ENCODE measurements at places on chromosomes 2 and 18. TPM values are rescaled to one million over a fixed set of nuclear protein-coding genes. Genes with fewer than 3 reads are reported as not detected.

- DNase-seq, result no peak
These were observed 53.1 kb downstream of the ACOXL start for GRCh38 chr2:110785439-110785838.

The DSG1 gene
- not detected for total RNA-seq

The VWC2L gene
- total RNA-seq, result not detected

The MC2R gene
- not detected for total RNA-seq

The RELCH gene
- 21.6 TPM for total RNA-seq

DNA sequence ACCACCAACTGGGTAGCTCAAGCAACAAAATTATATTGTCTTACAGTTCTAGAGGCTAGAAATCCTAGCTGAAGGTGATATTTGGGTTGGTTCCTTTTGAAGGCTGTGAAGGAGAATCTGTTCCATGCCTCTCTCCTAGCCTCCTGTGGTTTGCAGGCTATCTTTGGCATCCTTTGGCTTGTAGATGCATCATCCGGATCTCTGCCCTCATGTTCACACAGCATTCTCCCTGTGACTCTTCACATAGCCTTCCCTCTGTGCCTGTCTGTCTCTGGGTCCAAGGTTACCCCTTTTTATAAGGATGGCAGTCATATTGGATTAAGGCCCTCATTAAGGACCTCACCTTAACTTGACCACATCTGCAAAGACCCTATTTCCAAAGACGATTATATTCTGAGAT, 78.6 kb upstream of the MAP3K20 start:
- DNase-seq, result no peak

DNA sequence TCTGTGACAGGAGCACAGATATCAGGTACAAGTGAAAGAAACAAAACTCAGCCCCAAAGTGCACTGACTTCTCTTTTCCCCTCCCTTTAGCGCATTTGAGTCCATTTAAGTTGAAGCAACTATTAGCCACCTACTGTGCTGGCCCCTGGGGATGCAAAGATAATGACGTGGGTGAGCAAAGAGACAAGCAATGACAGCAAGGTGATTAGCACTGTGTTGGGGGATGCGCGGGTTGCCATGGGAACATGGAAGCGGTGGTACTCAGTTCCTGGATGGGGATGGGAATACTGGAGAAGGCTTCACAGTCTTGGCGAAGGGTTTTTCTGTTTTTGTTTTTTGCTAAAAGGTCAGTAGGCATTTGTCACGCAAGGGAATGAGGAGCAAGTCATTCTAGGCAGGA, 205.8 kb downstream of the LDLRAD4 start:
- no peak for DNase-seq
